Germinal center (tissue), 1 donor: ENCODE measurements at places on chromosomes 1 and 21.

- no peak for DNase-seq
These were observed 82.0 kb upstream of the MROH9 start for GRCh38 chr1:170853302-170853701.

DNA sequence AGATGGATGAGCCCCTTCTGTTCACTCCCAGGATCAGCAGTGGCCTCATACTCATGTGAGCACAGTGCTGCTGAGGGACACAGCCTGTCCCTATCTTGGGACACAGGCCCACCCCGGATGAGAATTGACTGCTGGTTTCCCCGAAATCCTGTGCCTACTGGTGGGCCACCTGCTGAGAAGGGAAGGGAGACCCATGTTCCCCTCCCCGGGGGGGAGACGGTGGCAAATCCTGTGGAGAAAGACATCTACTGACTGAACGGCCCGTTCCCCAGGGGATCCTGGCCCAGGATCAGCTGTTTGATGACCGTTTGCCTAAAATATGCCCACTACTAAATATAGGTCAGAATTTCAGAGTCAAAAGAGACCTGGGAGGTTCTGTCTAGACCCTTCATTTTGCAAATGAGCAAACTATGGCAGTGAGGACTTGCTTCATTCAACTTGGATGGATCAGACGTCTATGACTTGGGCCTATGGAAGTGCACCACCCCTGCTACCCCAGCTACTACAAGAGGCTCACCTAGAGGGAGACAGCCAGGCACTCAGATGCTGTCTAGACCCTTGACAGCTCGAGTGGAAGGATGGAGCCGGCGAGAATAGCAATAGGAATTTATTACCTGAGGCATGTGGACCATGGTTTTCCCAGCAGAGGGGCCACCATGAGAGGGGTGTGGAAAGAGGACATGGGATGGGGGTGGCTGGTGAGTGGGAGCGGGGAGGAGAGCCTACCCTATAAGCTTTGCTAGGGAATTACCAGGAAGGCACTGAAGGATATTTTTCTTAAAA lies 15.6 kb upstream of the THEMIS2 start:
- no peak for DNase-seq

- peak; percentile 47 for DNase-seq
These were observed 40.1 kb upstream of the MYSM1 start for GRCh38 chr1:58739856-58740466.

DNA sequence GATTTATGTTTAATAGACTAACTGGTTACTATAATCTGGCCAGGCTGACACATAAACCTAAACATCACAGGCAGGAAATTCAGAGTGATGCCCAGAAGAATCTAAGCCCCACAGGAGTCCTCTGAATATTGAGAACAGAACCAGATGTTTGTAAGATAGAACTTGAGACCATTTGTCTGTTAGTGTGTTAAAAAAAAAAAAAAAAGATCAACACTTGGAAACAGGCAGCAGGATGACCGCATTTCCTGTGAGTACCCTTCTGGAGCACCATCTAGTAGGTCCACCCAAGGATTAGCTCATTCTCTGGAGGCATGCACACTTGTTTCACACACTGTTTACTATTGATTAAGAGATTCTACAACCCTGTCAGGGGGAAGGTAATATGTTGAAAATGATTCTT lies 111.4 kb upstream of the VANGL1 start:
- DNase-seq: no peak

GRCh38 chr21:41010101-41010435 lies 157.9 kb upstream of the BACE2 start:
- no peak for DNase-seq

DNA sequence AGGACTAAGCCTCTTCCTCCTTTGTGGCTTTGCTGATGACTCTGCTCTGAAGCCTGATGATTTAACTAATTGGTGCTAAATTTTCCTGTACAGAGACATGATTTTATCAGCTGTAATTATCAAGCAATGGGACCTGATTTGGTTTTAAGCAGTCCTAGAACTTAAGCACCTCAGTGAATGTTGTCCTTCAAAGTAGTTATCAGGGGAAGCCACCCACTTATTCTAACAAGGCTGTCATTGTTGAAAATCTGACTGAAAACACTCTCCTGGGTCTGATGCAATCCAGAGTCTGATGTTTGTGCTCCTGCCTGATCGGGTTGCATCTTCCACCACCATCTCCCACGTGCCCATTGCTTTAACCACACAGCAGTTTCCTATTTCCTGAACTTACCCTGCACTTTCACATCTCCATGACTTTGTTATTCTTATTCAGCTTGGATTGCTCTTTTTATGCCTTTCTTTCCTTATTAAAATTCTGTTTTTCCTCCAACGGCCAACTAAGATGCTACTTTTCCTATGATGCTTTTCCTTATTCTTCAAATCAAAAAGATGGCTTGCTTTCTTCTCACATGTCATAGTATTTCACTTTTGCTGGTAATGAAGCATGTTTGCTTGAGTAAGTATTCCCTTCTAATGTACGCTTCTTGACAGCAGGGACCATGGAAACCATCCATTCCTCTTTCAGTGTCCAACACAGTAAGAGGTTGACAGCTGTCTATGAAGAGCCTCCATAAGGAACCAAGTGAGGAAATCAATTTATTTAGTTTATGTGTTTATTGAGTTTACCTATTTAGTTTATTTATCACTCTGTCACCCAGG lies 55.0 kb downstream of the S1PR1 start:
- DNase-seq: no peak

- DNase-seq: no peak
These were observed 42.4 kb upstream of the CLDN14 start for GRCh38 chr21:36522219-36522808.

- DNase-seq: no peak
These were observed 18.3 kb upstream of the LRP8 start for GRCh38 chr1:53345996-53346813.
